ENCODE measurements at places on chromosomes 12 and 14.

- no peak for DNase-seq
Observed at GRCh38 chr14:105627701-105628100, 101.3 kb downstream of the TMEM121 start.

DNA sequence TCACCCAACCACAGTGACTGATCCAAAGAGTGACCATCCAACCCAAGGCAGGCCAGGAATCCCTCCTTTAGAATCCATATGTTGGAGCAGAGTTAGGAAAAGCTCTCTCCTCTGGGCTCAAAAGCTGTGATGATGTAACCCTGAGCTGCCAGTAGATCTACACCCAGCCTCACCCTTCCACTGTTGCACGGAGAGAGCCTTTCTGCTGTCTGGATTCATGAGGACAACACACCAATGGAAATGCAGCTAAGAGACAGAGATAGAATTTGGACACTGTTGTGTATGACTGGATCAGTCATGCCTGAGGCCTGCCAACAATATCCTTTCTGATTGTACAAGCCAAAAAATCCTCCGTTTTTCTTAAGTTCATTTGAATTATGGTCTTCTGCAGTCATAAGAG is 4.4 kb upstream of the OR6J1 start:
- no peak for DNase-seq

DNA sequence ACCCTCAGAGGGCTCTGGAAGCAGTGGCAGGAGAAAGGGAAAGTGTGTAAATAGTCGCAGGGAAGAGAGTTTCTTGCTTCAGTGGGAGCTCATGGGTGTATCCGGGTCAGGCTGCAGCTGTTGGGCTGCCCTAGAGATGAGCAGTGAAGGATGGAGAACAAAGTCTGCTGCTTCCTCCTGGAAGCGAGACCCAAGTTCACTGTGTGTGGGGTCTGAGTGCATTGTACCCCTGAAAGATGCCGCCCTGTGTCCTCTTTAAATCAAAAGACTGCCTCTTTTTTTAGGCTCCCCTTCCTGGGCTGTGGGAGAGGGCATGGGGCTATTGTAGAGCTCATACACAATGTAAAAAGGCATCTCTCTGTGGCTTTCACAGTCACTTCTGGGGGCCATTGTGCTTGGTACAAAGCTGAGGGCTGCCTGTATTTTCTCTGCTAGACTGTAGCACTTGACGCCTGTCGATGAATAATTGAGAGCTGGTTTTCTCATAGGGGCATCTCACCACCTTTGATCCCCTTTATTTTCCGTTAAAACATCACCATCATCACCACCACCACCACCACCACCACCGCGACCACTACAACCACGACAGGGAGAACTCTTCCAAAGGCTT is 16.7 kb downstream of the CHST11 start:
- DNase-seq: no peak

DNA sequence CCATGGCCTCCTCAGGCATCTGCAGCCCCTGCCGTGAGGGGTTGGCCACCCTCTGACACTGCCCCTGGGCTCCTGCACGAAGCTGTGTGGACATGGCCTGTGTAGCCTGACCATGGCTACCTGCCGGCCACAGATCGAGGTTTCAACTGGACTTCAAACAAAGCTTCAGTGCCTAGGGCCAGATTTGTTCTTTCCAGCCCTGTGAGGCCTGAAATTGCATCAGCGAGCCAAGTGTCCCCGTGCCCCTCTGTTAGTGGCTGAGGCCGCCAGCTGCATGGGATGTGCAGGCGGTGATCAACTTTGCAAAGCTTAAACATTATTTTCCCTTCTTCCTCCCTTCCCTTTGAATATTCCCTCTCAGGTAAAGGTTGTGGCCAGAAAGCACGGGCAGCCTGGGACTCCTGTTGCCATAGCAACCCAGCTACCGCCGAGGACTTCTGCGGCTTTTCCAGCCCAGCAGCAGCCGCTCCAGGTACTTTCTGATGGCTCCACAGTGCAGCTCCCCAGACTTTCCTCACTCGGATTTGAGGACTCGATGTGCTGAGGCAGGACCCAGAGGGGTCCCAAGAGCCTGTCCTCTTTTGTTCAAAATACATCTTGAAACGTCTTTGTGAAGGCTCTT is 35.8 kb downstream of the DDX51 start:
- DNase-seq: no peak

DNA sequence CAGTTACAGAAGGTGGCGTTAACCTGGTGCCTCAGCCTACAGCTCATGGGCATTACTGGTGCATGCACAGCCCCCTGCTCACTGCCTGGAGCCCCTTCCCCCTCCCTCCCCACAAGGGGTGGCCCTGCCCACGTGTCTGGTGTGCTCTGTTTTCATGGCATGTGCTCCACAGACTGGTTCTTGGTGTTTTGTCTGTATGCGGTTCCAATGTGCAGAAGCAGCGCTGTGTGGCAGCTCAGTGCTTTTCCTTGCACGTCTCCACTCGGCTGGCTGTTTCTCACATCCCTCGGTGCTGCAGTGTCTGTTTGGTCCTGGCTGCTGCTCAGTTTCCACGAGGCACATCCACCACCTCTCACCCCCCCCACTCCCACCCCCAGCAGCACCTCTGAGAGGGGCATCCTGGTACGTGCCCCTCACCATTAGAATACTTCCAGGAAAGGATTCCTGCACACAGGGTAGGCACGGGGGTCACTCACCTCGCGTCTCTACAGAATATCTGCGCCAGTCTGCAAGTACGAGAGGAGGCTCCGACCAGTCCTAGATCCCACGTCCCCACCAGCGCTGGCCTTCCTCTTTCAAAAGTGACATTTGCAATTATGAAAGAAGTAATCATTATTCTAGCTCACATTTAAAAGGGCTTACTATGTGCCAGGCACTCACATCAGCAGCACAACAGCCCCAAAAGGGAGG is 27.1 kb downstream of the DIO3 start:
- DNase-seq: no peak

Data from NCI-H1417 treated with DMSO at 0.1 percent for 48 hours (cell line).